ENCODE measurements at places on chromosomes 5 and 9.

DNA sequence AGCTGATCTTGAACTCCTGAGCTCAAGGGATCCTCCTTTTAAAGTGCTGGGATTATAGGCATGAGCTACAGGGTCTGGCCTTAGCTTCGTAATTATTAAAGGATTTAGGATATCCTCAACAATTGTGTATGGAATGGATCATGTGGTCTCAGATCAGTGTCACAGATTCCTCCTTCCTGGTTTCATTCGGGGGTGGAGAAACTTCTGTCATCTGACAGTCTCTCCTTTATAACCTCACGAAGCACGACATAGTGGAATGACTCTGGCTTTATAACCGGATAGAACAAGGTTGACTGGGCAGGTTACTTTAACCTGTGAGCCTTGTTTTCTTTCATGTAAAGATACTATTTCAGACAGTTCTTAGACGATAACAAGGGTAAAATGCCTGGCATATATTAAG is 4.4 kb upstream of the GNG10 start:
- DNase-seq = no peak

DNA sequence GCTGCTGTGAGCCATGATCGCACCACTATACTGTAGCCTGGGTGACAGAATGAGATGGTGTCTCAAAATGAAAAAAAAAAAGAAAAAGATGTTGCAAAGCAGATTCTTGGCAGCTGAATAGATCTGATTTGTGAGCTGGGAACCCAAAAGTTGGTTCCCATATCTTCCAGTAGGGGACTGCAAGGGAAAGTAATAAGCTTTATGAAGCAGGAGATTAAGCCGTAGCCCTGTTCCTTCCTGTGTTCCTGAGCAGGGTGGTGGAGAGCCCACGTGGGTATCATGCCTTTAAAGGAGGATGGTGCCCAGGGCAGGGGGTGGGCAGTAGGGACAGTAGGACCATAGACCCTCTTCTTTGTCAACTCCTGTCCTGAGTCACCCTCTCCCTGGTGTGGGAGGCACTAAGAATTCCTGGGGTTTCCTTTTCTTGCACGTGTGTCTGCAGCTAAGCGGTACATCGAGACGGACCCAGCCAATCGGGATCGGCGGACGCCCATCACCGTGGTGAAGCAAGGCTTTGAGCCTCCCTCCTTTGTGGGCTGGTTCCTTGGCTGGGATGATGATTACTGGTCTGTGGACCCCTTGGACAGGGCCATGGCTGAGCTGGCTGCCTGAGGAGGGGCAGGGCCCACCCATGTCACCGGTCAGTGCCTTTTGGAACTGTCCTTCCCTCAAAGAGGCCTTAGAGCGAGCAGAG is 37.9 kb downstream of the STOM start:
- no peak for DNase-seq

DNA sequence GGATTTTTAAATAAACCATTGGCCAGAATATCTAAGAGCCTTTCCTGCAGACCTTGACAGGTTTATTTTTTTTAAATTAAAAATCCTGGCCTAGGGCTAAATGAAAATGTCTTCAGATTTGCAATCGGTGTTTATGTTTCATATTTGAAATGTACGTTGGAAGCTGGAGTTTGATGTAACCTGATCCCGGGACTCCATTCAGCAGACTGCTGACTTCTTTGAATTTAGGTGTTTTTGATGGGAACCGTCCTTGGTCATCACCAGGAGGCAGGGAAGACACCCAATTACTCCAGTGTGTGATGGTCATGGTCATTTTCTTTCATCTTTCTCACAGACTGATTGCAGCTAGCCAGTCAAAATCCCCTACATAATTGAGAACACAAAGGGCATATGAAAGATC is 60.1 kb upstream of the BRINP1 start:
- no peak for DNase-seq

DNA sequence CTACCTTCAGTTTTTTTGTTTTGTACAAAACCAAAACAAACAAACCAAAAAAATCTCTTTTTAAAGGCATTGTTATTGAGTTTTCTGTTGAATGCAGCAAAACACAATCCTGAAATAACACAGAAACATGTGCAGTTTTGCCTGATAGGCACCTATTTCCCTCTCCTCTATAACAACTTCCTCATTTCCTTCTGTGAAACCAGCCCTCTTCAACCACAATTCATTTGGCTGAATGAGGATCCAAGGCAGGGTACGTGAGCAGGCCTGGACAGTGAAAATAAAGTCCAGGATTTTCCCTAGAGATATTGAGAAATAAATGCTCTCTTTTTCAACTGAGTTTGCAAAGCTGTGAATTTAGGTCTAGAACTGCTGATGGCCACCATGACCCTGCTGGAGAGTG is 134.8 kb upstream of the LARP1 start:
- no peak for DNase-seq

GRCh38 chr9:132782037-132782436 is 96.0 kb downstream of the AK8 start:
- no peak for DNase-seq

- peak; percentile 96 for DNase-seq
These were observed 62.3 kb downstream of the LHFPL2 start for GRCh38 chr5:78586251-78586650.

GRCh38 chr9:93059715-93060578 is 1.4 kb downstream of the SUSD3 start:
- no peak for DNase-seq

DNA sequence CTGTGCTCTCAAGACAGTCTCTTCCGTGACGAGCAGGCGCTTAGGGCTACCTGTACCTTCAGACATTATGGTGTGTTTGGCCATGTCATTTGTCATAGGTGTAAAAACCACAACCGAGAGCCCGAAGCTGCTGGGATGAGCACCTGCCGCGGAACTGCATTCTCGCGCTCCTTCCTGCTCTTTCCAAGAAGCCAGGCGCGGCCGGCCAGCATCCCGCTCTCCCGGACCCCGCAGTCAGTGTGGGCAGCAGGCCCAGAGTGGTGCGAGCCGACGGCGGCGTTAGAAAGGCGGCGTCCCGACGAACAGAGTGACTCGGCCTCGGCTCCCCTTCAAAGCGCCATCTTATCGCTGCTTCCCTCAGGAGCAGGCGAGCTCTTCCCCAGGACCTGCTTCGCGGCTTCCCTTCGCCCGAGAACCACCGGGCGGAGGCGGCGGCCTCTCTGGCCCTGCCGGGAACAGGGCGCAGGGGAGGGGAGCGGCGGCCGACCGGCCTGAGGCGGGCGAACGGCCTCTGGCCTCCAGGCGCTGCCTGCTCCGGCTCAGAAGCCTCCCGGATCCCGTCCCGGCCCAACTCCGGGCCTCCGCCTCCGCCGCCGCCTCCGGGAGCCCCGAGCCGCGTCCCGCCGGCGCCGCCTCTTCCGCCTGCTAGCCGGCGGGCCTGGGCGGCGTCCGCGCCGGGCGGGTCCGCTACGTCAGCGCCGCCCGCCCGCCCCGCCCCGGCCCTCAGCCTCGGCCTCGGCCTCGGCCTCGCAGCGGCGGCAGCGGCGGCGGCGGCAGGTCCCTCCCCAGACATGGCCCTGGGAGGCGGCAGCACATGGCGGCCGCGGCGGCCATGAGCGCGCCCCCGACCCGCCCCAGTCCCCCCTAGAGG is at the start of gene FAM120A:
FAM120A (plus strand) TSS at position 741 of the 871 bp plus-strand sequence. CDS start 231 bp downstream, outside the sequence.
- no peak for DNase-seq

- no peak for DNase-seq
These were observed 72.3 kb downstream of the SLCO4C1 start for GRCh38 chr5:102223542-102224477.

- no peak for DNase-seq
These were observed 108.1 kb downstream of the TMEM174 start for GRCh38 chr5:73280821-73281746.

DNA sequence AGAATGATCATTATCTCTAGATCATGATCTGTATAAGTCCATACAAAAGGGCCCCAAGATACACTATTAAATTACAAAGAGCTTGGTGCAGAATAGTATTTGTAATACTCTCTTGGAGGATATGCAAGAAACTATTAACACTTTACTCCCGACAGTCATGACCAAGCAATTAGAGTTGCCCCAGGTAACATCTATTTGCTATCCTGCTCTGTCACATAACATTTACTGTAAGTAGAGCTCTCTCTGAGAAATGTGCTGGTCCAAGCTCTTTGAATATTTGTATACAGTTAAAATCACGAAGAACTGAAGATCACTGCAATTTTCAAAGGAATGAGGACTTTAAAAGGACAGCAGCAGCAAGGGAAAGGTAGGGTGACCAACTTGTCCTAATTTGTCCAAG is 553.7 kb downstream of the RAB3C start:
- no peak for DNase-seq

DNA sequence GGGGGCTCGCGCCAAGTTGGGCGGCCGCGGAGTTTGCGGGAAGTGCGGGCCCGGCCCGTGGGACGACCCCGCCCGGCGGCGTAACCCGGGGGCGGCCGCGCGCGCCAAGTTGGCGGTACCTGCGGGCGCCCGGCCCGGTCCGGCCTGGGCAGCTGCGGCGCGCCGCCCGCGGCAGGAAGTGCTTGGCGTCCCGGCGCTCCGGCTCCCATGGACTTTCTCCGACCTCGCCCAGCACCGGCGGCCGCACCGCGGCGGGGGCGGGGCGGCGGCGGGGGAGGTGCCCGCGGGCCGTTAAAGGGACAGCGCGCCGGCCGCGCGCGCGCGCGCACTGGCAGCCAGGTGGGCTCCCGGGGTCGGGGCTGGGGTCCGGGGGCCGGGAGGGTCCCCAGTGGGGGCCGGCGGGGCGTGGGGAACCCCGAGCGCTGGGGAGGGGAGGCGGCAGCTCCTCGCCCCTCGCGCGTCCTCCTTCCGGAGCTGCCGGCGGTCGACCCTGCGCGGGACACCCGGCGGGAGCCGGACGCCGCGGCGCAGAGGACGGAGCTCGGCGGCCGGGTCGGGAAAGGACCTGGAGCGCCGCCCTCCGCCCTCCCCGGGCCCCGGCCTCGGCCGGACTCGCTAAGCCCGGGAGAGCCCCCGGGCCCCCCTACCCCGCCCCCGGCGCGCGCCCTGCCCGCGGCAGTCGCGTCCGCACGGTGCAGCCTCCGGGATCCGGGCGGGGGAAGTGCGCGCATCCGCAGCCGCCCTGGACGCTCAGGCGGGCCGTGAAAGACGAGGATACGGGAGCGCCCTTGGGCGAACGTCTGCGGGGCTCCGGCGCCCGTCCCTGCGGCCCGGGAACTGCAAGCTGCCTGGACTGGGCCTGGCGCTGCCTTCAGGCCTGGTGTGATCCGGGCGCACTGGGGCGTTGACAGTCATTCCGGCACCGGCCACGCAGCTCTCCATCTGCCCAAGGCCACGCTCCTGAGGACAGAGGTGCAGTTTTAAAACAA is at the start of gene NACC2:
NACC2 (minus strand) TSS at position 220 of the 989 bp plus-strand sequence. CDS start 44,768 bp downstream, outside the sequence.
- no peak for DNase-seq

- no peak for DNase-seq
These were observed 52.3 kb upstream of the ZSWIM6 start for GRCh38 chr5:61279725-61280124.

GRCh38 chr9:96491079-96491879 is 41.3 kb downstream of the HABP4 start:
- peak; percentile 29 for DNase-seq

DNA sequence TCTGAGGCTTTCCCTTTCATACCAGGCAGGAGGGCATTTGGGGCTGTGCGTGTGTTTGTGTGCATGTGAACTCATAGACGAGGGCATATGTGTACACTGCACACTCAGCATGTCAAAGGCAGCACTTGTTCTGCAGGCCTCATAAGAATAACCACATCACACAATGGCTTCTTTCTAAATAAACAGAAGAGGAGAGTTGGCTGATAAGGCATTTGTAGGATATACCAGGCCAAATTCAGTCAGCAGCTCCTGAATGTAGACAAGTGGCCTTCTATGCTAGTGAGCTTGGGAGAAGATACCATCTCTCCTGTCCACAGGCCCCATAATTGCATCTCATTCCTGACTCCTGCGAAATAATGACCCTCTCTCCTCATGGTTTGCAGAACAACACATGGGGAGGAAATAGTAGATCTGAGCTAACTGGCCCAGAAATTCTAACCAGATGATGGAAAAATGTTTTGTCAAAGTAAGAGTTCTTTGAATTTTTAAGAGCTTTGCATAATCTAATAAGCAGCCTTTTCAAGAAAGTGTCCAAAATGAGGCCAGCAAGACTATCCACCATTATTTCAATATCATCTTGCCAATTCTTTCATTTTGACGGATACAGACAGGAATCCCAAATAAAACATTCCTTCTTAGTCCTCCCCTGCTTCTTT is 60.5 kb upstream of the GAS1 start:
- DNase-seq = no peak

- DNase-seq = no peak
These were observed 229.1 kb downstream of the ESM1 start for GRCh38 chr5:54756301-54756700.

DNA sequence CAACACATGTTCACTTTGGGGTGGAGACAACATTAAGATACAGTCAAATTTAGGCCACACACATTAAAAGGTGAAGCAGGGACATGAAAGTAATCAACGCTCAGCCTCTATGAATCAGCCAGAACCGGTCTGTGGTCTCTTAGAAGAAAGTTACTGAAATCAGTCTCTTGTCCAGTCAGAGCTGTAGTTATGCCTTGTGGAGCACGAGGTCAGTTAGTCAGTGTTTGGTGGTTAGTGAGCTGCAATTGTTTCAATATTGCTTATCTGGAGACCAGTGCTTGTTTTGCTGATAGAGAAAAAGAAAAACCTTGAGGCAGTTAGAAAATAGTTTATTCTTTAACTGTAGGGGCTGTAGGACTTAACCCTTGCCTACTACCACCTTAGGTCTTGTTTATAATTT is 157.8 kb upstream of the RASEF start:
- no peak for DNase-seq

DNA sequence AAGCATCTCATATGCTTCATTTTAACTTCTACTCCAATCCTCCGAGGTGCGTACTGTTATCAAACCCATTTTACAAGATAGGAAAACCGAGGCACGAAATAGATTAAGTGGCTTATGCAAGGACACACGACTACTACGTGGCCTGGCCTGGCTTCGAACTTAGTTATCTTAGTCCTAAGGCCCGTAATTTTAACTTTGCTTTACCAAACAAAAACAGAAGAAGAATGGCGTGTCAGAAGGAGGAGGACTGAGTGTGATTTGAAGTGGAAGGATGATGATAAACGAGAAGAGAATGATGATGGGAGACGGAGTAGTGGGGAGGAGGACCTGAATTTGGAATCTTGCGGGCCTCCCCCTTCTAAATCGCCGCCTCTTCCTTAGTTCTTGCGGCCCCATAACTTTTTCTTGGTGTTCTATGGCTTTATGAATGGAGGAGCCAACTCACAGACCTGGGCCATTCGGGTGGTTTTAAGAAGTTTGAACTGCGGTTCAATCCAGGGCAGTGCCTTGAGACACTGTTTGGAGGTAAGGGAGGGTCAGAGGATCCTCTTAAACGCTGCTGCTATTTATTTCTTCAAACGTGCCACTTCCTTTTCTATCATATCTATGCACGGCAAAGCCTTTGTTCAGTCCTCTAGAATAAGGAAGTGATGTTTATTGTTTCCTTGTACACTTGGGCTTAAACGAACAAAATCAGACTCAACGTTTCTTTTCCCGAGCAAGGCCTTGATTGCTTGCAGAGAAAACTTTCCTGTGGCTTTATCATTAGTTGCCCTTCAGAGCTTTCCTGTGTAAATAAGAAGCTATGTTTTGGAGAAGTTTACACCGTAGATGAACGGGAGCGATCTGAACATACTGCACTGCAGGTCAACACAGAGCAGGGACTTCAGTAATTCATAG is 795 bp downstream of the CNOT8 start:
- DNase-seq = no peak

Measured in AG04450 (cell line).